Hepatocyte (in vitro differentiated cells): ENCODE measurements at places on chromosomes 11 and 22.

GRCh38 chr22:30252411-30253204 lies 6.0 kb upstream of the LIF start:
- no peak for DNase-seq

DNA sequence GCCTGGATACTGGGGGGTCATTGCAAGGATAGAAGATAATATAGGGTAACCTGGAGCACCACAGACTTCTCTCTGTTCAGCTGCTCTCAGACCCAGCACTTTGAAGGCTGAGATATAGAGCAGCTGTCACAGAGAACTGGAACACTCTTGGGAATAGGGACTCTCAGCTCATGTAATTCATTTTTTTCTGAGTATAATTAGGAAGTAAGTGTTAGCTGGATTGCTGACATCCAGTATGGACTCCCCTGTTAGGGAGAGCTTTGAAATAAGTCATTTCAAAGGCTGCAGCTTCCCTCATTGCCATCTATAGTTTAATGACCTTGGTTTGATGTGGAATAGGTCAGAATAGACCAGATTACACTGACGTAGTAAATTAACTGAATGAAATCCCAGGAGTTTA lies 120.8 kb upstream of the POU2AF2 start:
- no peak for DNase-seq

- DNase-seq: no peak
These were observed 74.1 kb upstream of the B3GAT1 start for GRCh38 chr11:134486106-134486505.

GRCh38 chr11:104534278-104534677 lies 364.0 kb downstream of the CASP12 start:
- DNase-seq: no peak

DNA sequence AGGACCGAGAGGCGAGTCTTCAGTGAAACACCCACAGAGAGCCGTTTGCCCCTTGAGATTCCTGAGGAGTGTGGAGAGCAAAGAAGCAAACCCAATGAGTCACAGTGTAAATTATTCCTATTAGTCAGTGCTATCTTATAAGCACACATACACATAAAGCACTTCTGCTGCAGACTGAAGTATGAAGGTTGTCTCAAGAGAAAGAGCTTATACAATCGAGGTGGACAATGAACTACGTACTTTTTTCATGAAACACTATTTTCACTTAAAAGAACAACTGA lies 37.3 kb downstream of the GALNT18 start:
- peak; percentile 72 for DNase-seq

DNA sequence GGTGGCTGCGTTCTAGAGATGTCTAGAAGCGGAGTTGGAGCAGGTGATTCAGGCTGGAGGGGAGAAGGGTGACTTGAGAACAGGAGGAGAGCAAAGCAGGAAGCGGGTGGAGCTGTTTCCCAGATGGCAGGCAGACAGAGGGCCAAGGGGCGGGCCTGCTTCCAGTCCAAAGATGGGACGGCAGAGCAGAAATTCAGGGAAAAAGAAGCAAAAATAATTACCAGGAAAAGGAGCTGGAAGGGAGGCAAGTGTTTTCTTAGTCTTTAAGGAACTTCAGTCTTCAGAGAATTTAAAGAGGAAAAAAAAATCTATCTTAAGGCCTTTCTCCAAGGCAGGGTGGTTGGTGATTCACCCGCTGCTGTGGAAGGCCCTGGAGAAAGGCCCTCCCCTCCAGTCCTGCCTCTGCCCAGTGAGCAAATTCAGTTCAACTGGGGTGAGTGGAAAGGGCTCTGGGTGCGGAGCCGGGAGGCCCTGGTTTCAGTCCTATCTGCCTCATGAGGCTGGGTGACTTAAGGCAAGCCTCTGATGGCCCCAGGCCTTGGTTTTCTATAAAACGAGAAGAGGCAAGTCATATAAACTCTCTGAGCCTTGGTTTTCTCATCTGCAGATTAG lies 4.5 kb upstream of the CREB3L1 start:
- peak; percentile 75 for DNase-seq

- no peak for DNase-seq
These were observed 191.8 kb upstream of the NTM start for GRCh38 chr11:131178596-131178995.
